Activated naive CD8-positive, alpha-beta T cell treated with anti-CD3 and anti-CD28 coated beads, Interleukin-2, amount 10 ng/mL, durations not matched to agents 7 days and 5 days (primary cell): ENCODE measurements at places on chromosomes 16 and 17. TPM values are rescaled to one million over a fixed set of nuclear protein-coding genes. Genes with fewer than 3 reads are reported as not detected.

GRCh38 chr17:30292286-30292858, 628 bp upstream of the BLMH start:
- H3K4me3 ChIP-seq = peak overlapping the region; percentile 63
- DNase-seq = no peak
- no peaks in the 10 kb centered on the region for H3K27me3 ChIP-seq

DNA sequence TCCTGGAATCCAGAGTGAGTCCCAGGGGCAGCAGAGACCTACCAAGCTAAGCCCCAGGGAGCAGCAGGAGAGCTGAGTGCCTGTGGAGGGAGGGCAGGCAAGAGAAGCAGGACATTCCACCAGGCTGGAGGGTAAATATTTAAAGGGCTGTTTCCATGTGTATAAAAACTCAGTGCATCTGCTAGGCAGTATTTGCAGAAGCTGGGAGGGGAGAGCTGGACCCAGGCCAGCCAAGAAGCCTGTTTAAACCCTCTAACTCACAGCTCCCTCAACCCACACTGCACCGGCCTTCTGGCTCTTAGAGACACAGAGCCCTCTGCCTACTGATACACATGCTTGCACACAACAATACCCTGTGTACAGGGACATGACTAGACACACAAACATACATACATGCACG, 22.5 kb upstream of the TMEM132E start:
- no peak overlapping the region for H3K27ac ChIP-seq
- H3K36me3 ChIP-seq = no peaks in the 10 kb centered on the region
- peaks cover 11% of the 10 kb centered on the region for H3K27me3 ChIP-seq
- no peaks in the 10 kb centered on the region for H3K4me1 ChIP-seq
- no peak overlapping the region for H3K4me3 ChIP-seq

DNA sequence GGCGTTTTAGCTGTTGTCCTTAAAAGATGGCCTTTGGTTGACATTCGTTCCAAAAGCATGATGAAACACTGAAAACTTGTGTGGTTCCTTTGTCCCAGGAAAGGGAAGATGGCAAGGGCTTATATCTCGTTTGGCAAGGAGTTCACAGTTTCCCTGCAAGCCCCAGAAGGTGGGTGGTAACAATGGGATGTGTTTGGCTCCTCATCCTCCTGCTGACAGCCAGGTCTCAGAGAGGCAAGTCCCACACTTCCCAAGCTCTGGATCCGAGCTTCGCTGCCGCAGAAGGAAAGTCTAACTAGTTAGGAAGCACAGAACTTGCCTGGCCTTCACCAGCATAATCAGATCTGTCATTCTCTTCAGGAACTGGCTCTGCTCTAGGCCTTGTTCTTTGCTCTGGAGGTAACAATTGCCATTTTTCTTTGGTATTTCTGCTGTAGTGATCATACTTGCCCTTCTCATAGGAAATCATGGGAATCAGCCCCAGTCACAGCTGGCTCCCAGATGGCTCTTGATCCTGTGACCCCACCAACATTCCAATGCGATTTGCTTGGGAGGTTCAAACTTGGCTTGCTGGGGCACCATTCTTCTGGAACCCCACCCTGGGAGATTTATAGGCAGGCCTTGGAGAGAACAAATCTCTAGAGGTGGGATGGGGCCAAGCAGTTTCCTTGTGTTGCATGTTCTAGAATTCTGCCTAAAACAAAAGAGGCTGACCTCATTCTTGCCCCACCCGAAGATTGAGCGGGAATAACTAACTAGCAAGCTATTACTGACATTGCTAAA, 17.9 kb downstream of the KPNA2 start:
- DNase-seq = no peak
- no peak overlapping the region for H3K4me3 ChIP-seq

Gene CCDC154
- total RNA-seq = 6.1 TPM

Gene NPIPB6
- 4.5 TPM for total RNA-seq

DNA sequence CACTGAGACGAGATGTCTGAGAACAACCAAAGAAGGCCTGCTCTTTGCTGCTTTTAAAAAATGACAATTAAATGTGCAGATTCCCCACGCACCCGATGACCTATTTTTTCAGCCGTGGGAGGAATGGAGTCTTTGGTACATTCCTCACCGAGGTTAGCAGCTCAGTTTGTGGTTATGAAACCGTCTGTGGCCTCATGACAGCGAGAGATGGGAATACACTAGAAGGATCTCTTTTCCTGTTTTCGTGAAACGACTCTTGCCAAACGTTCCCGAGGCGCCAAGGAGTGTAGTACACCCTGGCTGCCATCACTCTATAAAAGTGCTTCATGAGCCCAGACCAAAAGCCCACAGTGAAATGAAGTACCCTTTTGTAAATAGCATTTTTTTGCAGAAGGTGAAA, 87.8 kb downstream of the CRISPLD2 start:
- no peak overlapping the region for H3K27ac ChIP-seq
- H3K4me1 ChIP-seq = no peaks in the 10 kb centered on the region
- no peaks in the 10 kb centered on the region for H3K36me3 ChIP-seq
- no peak overlapping the region for H3K4me3 ChIP-seq

Gene TM4SF5
- total RNA-seq = not detected

GRCh38 chr17:82756166-82756565, 4.3 kb downstream of the TBCD start:
- no peak overlapping the region for H3K27ac ChIP-seq
- peaks cover 10% of the 10 kb centered on the region for H3K36me3 ChIP-seq
- peaks cover 19% of the 10 kb centered on the region for H3K4me1 ChIP-seq
- no peaks in the 10 kb centered on the region for H3K27me3 ChIP-seq

GRCh38 chr16:57966204-57966771, 4.6 kb downstream of the CNGB1 start:
- no peaks in the 10 kb centered on the region for H3K36me3 ChIP-seq
- DNase-seq = no peak
- H3K4me1 ChIP-seq = no peaks in the 10 kb centered on the region

GRCh38 chr16:7392206-7392605, 59.6 kb downstream of the RBFOX1 start:
- H3K27me3 ChIP-seq = no peaks in the 10 kb centered on the region
- no peaks in the 10 kb centered on the region for H3K4me1 ChIP-seq
- H3K27ac ChIP-seq = no peak overlapping the region
- H3K36me3 ChIP-seq = no peaks in the 10 kb centered on the region

DNA sequence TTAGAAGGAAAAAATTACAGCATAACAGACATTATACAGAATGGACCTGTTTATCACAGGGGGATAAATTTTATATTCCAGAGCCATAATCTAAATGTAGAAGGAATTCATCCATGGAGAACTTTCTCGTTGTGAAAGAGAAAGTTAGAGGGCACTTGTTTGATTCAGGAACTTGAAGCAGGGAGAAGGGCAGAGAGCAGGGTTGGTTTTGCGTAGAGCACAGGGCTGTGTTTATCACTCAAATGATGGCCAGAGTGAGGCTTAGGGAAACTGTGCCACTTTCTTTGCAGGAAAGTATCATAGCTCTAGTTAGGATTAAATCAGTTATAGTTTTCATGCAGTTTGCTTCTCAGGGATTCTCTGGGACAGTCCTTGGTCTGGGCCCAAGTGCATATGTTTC, 29.1 kb upstream of the MED13 start:
- no peak overlapping the region for H3K4me3 ChIP-seq
- no peak overlapping the region for H3K27ac ChIP-seq

GRCh38 chr16:15942931-15943690, 6.3 kb upstream of the ABCC1 start:
- no peak overlapping the region for H3K4me3 ChIP-seq
- H3K27ac ChIP-seq = peak overlapping the region; percentile 38
- no peaks in the 10 kb centered on the region for H3K36me3 ChIP-seq

GRCh38 chr17:76276069-76276431, 10.9 kb downstream of the UBALD2 start:
- peaks cover 8% of the 10 kb centered on the region for H3K36me3 ChIP-seq
- no peak for DNase-seq
- H3K27ac ChIP-seq = peak overlapping the region; percentile 69
- H3K4me3 ChIP-seq = no peak overlapping the region

GRCh38 chr17:17060001-17060922, 18.0 kb downstream of the MPRIP start:
- H3K36me3 ChIP-seq = peaks cover 4% of the 10 kb centered on the region
- no peak overlapping the region for H3K27ac ChIP-seq
- peaks cover 15% of the 10 kb centered on the region for H3K4me1 ChIP-seq
- peak; percentile 20 for DNase-seq

DNA sequence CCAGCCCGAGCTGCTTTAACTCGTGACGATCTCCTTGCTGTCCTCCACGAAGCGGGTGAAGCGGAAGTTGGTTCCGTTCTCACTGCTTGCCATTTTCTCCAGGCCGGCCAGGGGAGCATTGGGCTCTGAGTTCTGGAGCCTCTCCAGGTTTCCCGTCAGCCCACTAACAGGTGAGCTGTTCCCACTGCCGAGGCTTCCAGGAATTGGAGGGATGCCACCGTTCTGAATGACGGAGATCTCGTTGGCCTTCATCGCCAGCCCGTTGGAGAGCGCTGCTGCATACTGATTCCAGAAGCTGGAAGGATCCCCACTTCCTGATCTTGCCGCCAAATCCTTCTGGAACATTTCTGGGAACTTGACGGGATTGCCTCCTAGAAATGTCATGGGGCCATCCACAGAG, 14.0 kb downstream of the SALL1 start:
- no peak for DNase-seq
- peaks cover 4% of the 10 kb centered on the region for H3K4me1 ChIP-seq
- no peaks in the 10 kb centered on the region for H3K36me3 ChIP-seq
- no peak overlapping the region for H3K27ac ChIP-seq

- H3K27me3 ChIP-seq = no peaks in the 10 kb centered on the region
- DNase-seq = peak; percentile 65
- peak overlapping the region; percentile 93 for H3K4me3 ChIP-seq
Observed at GRCh38 chr17:40122999-40123810, 1.4 kb downstream of the MSL1 start.

Gene SEPTIN12
- total RNA-seq = not detected

Gene AGRP
- total RNA-seq = not detected

GRCh38 chr17:83089328-83090132, 10.1 kb downstream of the METRNL start:
- H3K27me3 ChIP-seq = no peaks in the 10 kb centered on the region
- no peaks in the 10 kb centered on the region for H3K4me1 ChIP-seq
- no peak overlapping the region for H3K4me3 ChIP-seq
- no peak overlapping the region for H3K27ac ChIP-seq

Gene TNFRSF17
- total RNA-seq = not detected

Gene KRTAP4-9
- total RNA-seq = not detected

GRCh38 chr17:29168079-29168758, 12.0 kb downstream of the MYO18A start:
- no peak for DNase-seq
- H3K4me1 ChIP-seq = peaks cover 2% of the 10 kb centered on the region
- H3K27me3 ChIP-seq = no peaks in the 10 kb centered on the region
- no peak overlapping the region for H3K4me3 ChIP-seq
- peaks cover 6% of the 10 kb centered on the region for H3K36me3 ChIP-seq

DNA sequence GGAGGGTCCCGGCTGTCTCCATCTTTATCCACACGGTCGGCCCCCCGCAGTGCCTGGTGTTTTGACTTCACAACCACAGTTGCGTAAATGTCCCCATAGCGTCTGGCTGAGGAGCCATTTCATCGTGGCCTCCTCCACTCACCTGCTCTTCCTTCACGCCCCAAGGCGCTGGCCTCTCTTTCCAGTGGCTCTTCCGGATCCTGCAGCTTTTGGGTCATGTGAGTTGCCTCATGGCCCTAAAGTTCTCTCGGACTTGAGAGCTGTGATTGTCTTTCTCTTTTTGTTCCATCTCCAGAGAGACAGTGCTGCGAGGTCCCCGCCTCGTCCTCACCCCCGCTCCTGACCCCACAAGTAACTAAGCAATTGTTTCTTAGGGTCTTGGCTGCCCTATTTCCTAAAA, 22.7 kb downstream of the FLYWCH1 start:
- no peak overlapping the region for H3K27ac ChIP-seq
- H3K4me3 ChIP-seq = no peak overlapping the region
- DNase-seq = no peak
- H3K27me3 ChIP-seq = no peaks in the 10 kb centered on the region
- peaks cover 2% of the 10 kb centered on the region for H3K4me1 ChIP-seq
- H3K36me3 ChIP-seq = peaks cover 4% of the 10 kb centered on the region

GRCh38 chr17:43517615-43518386, 28.3 kb downstream of the ETV4 start:
- peaks cover 20% of the 10 kb centered on the region for H3K36me3 ChIP-seq
- no peak overlapping the region for H3K27ac ChIP-seq
- peaks cover 2% of the 10 kb centered on the region for H3K4me1 ChIP-seq
- DNase-seq = no peak

Gene EPN3
- not detected for total RNA-seq

DNA sequence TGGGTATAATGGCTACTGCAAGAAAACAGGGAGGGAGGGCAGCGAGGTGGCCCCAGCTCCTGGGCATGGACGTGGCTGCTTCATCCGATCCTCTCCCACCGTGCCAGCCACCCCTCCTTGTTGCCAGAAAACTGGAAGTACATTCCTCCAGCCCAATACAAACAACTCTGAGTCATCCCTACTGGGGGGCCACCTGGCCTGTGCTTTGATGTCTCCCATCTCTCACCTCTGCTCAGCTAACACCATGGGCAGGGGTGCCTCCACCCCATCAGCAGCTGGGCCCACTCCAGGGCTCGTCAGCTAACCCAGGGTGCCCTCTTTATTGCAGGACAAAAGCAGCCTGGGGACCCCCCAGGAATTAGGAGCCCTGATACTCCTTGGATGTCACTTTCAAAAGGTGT, 2.0 kb downstream of the RHBDF2 start:
- no peak for DNase-seq
- no peaks in the 10 kb centered on the region for H3K36me3 ChIP-seq
- H3K4me3 ChIP-seq = peak overlapping the region; percentile 60
- peaks cover 36% of the 10 kb centered on the region for H3K4me1 ChIP-seq

DNA sequence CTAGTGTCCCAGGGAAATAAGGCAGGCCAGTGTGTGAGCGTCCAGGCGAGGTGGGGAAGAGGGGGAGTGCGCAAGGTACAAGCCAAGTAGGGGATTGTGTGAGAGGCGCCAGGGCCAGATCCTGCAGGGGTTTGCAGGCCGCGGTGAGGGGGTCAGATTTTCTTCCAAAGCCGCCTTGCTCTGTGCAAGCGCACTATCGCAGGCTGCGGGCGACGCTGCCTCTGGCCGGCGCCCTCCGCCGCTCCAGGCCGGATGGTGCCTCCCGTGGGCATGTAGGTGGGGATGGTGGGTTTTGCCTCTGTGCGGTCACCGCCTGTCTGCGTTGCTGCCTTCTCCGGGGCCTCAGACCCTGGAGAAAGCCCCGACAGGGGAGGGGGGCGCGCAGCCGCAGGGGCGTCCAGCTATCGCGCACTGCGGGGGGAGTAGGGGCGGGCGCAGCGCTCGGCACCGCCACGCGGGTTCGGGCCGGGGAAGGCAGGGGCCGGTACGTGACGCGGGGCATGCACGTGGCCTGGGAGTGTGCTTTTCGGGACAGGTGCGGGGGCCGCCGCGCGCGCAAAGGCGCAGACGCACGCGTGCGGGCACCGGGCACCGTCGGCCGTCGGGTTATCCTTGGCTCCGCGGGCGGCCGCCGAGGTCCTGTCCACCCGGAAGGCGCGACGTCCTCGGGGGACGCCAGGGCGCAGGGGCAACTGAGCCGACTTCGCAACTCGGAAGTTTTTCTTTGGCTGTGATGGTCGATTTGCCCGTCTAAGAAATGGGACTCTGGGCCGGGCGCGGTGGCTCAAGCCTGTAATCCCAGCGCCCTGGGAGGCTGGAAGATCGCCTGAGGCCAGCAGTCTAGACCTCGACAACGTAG, 1.1 kb upstream of the HAPSTR1 start:
- peak; percentile 74 for DNase-seq
- H3K27ac ChIP-seq = peak overlapping the region; percentile 98
- H3K4me1 ChIP-seq = peaks cover 14% of the 10 kb centered on the region
